SJCRH30 (cell line): ENCODE measurements at places on chromosomes 2 and 18. TPM values are rescaled to one million over a fixed set of nuclear protein-coding genes. Genes with fewer than 3 reads are reported as not detected.

DNA sequence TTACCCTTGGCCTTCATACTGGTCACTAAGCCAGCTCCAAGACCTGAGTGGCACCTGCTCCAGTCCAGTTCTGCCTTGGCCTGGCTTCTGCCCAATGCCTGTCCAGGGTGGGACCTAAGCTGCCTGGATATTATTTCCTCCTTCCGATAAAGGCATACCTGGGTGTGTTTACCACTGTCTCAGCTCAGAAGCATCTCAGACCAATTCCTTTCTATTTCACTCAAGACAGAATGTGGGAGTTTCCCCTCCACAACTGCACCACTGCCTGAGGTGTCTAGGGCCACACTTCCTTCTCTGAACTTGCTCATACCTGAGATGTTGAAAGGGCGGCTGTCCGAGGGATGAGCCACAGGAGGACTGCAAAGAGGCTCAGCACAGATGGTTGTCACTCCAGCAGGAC, 18.4 kb upstream of the CAB39 start:
- no peak for DNase-seq

Gene ZSWIM2
- total RNA-seq, result not detected in 2 replicates

DNA sequence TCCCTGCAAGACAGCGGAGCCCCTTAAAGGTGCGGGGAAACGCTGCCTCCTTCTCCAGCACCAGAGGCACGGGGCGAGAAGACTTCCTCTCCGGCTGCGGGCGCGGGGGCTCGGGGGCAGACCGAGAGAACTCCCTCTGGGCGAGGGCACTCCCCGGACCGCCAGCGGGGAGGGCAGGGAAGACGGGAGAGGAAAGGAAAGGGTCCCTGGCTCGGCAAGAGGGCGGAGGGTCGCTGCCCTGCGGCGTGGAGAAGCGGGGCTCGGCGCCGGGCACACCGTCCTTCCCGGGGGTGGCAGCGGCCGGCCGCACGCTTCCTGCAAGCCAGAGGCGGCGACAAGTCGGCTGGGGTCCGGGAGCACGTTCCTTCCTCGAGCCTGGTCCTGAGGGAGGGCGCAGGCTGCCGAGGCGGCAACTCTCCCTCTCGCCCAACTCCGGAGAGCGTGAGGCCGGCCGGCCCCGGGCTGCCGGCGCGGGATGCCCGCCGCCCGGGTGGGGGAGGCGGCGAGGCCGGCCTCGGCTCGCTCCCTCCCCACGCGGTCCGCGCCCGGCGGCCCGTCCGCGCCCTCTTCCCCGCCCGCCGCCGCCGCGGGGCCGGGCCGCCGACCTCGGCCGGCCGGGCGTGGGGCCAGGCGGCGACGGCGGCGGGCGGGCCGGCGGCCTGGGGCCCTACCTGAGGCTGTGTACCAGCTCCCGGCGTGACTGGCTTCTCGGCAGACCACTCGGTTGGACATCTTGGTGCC, 1.1 kb downstream of the MEMO1 start:
- peak; percentile 59 for DNase-seq

GRCh38 chr2:118855451-118856279, 8.2 kb upstream of the EN1 start:
- DNase-seq, result peak; percentile 36

Gene UGT1A10
- total RNA-seq, result not detected in 2 replicates

- DNase-seq, result no peak
Observed at GRCh38 chr2:105373895-105374401, 24.9 kb downstream of the FHL2 start.

Gene OSBPL6
- total RNA-seq, result 13.6 and 14.6 TPM in 2 replicates

GRCh38 chr2:5978131-5978751, 286.1 kb downstream of the SOX11 start:
- no peak for DNase-seq

GRCh38 chr2:136029149-136029548, 43.7 kb upstream of the DARS1 start:
- no peak for DNase-seq

Gene UGT1A5
- total RNA-seq, result not detected in 2 replicates

- no peak for DNase-seq
Observed at GRCh38 chr2:48120112-48120511, 213.8 kb upstream of the FBXO11 start.

DNA sequence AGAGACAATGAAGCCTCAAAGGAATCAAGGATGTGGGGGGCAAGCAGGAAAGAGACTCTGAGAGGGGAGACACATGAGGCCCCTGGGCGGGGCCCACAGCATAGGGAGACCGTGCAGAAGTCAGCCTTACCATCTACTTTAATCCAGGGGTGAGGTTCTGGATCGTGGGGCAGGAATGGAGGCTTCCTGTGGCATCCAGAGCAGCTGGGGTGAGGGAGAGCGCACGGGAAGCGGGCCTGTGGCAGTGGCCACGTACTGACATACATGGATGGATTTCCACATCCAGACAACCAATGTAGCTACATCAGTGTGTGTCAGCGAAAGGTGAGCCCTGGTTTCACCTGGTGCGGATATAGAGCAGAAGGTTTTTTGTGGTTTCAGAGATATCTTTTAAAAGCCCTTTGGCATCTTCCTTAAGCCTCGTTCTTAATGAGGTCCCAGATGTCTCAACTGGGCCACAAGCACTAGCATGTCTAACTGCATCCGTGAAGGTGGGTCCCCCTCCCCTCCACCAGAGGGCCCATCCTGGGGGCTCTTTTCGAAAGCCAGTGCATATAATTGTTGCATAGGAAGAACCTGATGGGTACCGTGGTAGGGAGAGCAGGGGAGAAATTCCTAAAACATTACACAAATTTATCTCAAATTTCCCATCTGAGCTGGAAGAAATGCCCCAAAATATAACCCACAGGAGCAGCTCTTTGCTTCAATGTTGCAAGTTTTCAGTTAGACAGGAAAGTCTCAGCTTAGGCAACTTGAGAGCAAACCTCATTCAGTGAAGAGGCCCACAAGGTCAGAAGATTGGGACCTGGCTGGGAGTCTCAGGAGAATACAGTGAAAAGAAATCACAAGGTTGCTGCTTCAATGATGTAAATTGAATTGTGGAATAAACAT, 90.9 kb downstream of the SP3 start:
- DNase-seq, result no peak

DNA sequence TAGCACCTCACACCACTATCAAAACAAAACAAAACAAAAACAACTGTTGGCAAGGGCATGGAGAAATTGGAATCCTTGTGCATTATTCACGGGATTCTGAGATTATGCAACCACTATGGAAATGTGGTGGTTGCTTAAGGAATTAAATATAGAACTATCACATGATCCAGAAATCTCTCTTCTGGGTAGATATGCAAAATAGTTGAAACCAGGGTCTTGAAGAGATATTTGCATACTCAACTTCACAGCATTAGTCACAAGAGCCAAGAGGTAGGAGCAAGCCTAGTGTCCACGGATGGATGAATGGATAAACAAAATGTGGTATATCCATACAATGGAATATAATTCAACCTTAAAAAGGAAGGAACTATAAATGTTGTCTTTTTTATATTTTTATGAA, 7.0 kb downstream of the TMEM131 start:
- DNase-seq, result no peak

DNA sequence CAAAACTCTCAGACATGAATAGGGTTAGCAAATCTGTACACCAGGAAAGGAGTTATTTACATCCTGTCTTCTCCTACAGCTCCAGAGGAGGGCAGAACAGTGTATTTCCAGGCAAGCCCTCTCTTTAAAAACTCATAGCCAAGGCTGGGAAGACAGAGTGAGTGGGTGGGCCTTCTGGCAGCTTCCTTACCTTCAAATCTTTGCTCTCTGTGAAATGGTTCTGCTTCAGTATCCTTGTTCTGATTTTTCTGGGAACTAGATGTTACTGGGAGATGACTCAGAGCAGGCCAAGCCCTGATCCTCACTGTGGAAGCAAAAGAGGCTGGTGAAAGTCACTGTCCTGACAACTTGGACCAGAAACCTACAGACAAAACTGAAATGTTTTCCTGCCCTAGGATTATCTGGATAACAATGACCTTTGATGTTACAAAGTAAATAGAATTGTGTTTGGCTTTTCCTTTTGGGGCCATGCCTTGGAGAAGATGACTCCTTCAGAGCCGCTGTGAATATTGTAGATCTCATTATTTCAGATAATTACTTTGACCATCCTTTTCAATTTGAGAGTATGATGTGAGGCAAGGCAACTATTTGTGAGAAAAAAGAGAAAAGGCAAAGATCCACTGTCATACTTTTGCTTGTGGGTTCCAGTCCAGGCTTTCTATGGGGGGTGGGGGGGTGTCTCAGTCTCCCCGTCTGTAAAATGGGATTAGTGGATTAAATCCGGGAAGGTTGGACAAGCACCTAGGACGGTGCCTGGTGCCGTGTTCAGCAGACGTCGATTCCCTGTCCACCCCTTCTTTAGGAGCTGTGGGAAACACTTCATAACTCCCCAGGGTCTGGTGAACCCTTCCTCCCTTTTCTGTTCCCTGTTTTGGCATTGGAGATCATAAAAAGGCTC, 644 bp upstream of the QPCT start:
- DNase-seq, result no peak

DNA sequence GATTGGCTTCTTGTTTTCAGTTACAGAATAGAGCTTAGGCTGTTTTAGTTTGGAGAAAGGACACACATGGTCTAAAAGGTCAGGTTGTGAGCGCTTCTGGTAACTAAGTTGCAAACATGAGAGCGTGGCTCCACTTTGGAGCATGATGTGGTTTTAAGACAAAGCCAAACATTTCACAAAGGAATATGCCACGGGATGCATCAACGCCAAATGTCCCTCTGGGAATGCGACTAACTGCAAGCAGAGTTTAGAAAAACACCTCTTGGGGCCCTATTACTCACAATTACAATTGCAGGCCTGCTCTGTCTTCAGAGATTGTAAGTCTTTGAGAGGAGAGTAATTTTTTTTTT, 25.4 kb downstream of the MYO7B start:
- no peak for DNase-seq

- no peak for DNase-seq
Observed at GRCh38 chr2:19230626-19231025, 127.8 kb downstream of the OSR1 start.

- DNase-seq, result peak; percentile 97
Observed at GRCh38 chr2:120820263-120820952, 84.7 kb downstream of the GLI2 start.

Gene ARPC2
- total RNA-seq, result 141 and 150 TPM in 2 replicates

Gene POTEC
- not detected in 2 replicates for total RNA-seq

Gene KIF1A
- 3.7 and 4.0 TPM in 2 replicates for total RNA-seq

Gene TUBA3E
- not detected in 2 replicates for total RNA-seq

GRCh38 chr2:207269038-207269437, 103.3 kb upstream of the KLF7 start:
- DNase-seq, result no peak

DNA sequence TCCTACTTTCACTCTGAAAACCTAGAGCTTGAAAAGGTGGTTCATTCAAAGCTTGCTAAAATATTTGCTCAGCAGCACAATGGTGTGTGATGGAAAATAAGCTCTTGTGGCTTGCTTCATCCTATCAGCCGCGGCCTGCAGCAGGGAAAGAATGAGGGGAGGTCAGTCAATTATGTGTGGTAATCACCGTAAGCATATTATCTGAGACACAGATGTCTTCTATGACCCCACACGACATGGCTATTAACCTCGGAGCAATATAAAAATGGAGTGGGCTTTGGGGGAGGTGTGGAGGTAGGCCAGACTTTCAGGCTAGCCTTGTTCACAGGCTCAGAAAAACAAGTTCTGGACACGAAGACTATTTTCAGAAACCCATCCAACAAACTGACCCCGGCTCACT, 98.4 kb upstream of the SIX3 start:
- peak; percentile 91 for DNase-seq

- DNase-seq, result no peak
Observed at GRCh38 chr18:39230086-39230803, 1664.6 kb upstream of the CELF4 start.

Gene STAMBP
- total RNA-seq, result 50.1 and 61.1 TPM in 2 replicates

DNA sequence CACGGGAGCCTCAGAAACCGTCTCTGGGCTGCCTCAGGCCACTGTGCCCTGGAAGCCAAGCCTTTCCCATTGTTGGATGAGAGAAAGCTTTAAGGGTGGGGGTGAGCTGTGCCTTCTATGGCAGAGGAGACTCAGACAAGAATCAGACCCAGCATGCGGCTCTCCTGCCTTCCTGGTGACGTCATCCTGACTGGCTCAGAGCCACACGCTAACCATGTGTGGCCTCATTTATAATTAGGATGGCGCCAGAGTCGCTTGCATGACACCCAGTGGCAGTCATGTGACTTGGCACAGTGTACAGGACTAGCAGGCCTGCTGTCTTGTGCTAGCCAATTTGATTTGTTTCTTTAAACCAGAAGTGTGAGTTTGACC, 99.1 kb downstream of the SH3BP4 start:
- peak; percentile 99 for DNase-seq

GRCh38 chr2:149597050-149597667, 9.6 kb upstream of the MMADHC start:
- DNase-seq, result no peak

DNA sequence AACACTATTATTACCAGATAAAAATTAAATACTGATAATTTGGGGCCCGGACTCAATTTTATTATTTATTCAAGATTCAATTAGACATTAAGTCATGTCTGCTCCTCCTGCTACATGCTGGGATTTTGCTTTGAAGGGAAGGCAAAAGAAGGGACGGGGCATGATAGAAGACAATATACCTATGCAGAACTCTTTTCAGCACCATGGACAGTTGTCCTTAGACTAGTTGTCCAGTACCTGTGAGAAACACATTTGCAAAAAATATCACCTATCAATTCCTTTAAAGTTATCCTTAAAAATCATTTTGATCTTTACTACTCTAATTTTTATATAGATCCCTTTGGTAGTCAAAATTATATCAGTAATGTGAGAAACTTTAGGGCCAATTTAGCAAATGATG, 100.2 kb upstream of the SULT1C3 start:
- peak; percentile 12 for DNase-seq

GRCh38 chr2:226423498-226423960, 376.1 kb downstream of the IRS1 start:
- DNase-seq, result peak; percentile 45

DNA sequence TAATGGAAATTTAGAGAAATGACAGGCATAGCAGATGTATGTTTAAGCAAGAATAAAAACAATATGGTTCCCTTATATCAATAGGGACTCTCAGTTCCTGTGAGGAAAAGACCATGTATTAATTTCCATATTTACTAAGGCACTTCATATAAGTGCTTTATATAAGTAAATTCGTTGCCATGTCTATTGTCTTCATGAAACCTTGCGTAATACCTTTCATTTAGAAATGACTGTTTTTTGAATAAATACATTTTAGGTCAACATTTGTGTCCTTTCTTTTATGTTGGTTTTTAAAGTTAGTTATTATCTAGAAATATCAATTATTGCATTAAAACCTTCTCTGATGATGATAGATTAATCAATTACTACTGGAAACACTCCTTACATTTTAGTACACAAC, 83.3 kb downstream of the KCNS3 start:
- DNase-seq, result no peak

- no peak for DNase-seq
Observed at GRCh38 chr2:25339211-25339674, 2.5 kb downstream of the DNMT3A start.
